Common myeloid progenitor, CD34-positive (primary cell): ENCODE measurements at places on chromosomes 5 and 9.

GRCh38 chr9:2120926-2121689 is 106.0 kb downstream of the SMARCA2 start:
- no peak for DNase-seq

DNA sequence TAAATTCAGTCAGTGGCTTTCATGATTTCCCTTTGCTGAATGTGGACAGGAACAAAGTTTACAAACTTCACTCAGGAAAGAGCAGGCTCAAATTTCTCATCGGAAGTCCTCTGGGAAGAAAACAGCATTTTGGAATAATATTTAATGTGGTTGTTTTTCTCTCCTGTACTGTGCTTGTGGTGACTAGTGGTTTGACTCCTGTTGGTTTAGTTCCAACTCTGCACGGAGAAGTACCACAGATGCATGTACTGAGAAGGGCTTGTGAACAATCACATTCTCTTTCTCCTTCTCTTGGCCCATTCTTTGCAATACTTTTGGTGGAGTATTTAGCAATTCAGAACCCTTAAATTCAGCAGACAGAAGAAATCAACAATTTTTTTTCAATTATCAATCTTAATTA is 13.3 kb downstream of the MPDZ start:
- no peak for DNase-seq

GRCh38 chr5:5591567-5591966 is 169.1 kb downstream of the ICE1 start:
- DNase-seq = no peak

- DNase-seq = no peak
Measured at GRCh38 chr9:6922680-6923079, 164.9 kb downstream of the KDM4C start.

DNA sequence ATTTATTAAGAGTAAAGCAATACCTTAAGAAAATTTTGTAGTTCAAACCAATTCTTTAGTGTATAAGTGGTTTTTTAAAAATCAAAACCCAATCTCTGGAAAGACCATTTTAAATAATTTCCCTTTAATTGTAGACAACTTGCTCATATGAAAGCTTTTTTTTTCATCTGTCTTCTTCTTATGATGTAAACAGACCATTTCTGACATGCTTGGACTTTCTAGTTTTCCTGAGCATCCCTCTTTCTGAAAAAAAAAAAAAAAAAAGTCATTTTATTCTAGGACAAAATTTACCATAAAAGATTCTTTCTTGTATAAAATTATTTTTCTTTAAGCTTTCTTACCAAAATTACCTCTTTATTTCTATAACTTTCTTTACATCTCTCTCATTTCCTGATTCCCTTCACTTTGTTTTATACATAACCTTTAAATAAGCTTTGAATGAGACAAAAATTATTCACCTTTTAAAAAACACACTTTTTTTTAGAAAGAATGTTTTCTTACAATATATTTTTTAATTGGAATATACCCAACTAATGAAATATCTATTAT is 67.5 kb downstream of the COL15A1 start:
- peak; percentile 39 for DNase-seq

- peak; percentile 51 for DNase-seq
Measured at GRCh38 chr5:139847790-139848507, 52.3 kb downstream of the PSD2 start.
